ENCODE measurements at places on chromosomes 1 and 21.

GRCh38 chr1:78240755-78241154 lies 195.0 kb downstream of the GIPC2 start:
- DNase-seq, result no peak

GRCh38 chr1:205074513-205074912 lies 9.7 kb downstream of the TMEM81 start:
- no peak for DNase-seq

- no peak for DNase-seq
These were observed 15.1 kb downstream of the PLEKHO1 start for GRCh38 chr1:150164779-150165178.

DNA sequence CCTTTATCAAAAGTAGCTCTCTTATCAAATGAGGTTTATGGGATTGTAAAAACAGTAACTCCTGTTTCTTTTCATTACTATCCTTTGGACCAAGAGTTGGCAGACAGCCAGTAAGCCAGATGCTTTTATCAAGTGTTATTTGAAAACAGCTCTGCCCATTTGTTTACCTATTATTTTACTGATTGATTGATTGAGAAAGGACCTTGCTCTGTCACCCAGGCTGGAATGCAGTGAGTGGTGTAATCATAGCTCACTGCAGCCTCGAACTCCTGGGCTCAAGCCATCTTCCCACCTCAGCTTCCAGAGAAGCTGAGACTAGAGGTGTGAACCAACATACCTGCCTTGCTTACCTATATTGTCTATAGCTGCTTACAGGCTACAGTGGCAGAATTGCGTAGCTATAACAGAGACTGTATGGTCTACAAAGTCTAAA lies 3.6 kb downstream of the PRKAB2 start:
- DNase-seq, result no peak

DNA sequence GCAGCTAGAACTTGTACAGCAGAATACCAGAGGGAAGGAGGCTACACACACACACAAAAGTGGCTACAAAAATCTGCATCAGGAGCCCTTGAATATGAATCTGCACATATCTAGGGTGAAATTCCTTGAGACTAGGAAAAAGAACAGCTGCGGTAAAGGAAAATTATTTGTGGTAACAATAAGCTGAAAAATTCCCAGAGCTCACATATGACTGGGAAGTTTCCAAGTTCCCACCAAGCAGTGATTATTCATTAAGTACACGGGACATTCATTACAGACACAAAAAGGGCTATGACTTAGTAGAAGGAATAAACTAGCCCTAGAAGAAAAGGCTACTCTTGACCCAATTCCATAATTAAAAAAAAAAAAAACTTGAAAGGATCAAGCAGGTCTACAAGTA lies 149.5 kb upstream of the BACE2 start:
- DNase-seq, result no peak

- DNase-seq, result no peak
These were observed 107.7 kb upstream of the SLC5A9 start for GRCh38 chr1:48114596-48115382.

GRCh38 chr1:9809100-9809510 lies 14.7 kb downstream of the CLSTN1 start:
- no peak for DNase-seq

- no peak for DNase-seq
These were observed 60.8 kb upstream of the CLDN14 start for GRCh38 chr21:36540700-36541099.

- no peak for DNase-seq
These were observed 9.7 kb upstream of the FMOD start for GRCh38 chr1:203360547-203361185.

DNA sequence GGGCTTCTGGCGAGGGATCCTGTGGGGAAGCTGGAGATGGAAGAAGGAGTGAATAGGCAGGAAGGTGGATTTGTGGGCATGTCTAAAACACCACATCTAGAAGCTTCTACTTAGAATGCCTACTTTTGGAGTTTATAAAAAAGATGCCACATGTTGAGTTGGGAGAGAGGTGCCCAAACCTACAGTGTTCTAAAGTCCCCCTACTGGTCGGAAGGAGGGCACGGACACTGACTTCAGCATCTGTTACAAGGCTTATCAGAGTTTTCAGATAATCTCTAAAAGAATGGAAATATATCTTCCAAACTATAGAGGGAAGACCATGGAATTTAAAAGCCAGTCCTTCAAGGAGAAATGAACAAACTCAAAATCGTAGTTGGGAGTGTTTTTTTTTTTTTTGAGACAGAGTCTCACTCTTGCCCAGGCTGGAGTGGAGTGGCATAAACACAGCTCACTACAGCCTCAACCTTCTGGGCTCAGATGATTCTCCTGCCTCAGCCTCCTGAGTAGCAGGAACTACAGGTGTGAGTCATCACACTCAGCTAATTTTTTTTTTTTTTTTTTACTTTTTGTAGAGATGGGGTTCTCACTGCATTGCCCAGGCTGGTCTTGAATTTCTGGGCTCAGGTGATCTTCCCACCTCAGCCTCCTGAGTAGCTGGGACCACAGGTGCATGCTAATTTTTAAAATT lies 14.8 kb downstream of the IBA57 start:
- DNase-seq, result no peak

DNA sequence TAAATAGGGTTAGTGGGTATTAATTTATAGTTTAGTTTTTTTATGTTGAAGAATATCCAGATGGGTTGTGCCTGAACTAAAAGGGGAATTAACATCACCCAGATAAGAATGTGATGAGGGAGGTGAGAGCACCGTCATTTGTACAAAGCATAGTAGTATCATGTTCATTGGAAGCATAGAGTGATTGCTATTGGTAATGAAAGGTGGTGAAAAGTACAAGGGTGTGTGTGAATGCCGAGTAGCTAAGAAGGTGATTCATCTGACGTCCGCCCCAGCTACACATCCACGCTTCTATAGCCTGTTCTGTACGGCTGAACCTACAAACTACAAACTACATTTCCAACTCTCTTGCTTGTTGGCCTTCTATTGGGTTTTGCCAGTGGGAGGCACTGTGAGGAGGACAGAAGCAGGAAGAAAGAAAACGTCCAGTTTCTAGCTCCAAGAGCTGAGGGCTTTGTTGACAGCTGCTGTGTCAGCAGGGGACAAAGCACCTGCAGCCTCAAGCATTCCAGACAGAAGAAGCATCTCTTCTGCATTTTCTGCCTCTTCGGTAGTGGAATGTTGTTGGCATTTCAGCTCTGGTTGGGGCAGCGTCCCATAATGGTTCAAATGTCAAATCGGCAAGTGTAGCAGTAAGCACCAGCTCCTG lies 404.8 kb downstream of the KCTD3 start:
- no peak for DNase-seq

All from CD8-positive, alpha-beta memory T cell (primary cell).